ENCODE measurements at places on chromosomes 16 and 17. TPM values are rescaled to one million over a fixed set of nuclear protein-coding genes. Genes with fewer than 3 reads are reported as not detected.

POLR3K gene
- 90.6 TPM for total RNA-seq

TRIM72 gene
- 0.10 TPM for total RNA-seq

DPEP3 gene
- not detected for total RNA-seq

EFNB3 gene
- total RNA-seq, result 0.08 TPM

DNA sequence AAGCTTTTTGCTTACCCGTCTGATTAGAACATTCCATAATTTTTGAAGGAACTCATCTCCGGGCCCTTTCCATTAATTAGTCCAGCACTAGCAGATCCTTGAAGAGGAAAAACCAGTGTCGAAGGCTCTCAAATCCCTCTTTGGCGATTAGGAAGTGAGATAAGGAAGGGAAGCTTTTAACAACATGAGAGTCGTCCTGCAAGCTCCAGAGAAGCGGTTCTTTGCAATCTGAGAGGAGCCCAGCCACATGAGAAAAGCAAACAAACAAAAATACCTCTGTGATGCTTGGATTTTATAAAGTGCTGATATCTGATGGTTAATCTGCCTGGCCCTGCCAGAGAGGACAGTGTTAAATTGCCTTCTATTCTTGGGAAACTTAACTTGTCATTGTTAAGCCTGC lies 339.8 kb upstream of the SALL1 start:
- no peak for DNase-seq

GRCh38 chr16:49278944-49279725 lies 2.5 kb downstream of the CBLN1 start:
- DNase-seq, result no peak

- no peak for DNase-seq
Measured at GRCh38 chr17:12900474-12900873, 111.2 kb downstream of the ARHGAP44 start.

GRCh38 chr16:79750311-79750710 lies 149.8 kb upstream of the MAF start:
- no peak for DNase-seq

- no peak for DNase-seq
Measured at GRCh38 chr17:41329279-41329948, 13.9 kb upstream of the KRTAP17-1 start.

GRCh38 chr16:87979352-87979751 lies 28.1 kb downstream of the BANP start:
- DNase-seq, result no peak

- no peak for DNase-seq
Measured at GRCh38 chr17:76560877-76561221, 21.0 kb downstream of the PRCD start.

- no peak for DNase-seq
Measured at GRCh38 chr16:54185045-54185444, 101.5 kb downstream of the IRX3 start.

DNA sequence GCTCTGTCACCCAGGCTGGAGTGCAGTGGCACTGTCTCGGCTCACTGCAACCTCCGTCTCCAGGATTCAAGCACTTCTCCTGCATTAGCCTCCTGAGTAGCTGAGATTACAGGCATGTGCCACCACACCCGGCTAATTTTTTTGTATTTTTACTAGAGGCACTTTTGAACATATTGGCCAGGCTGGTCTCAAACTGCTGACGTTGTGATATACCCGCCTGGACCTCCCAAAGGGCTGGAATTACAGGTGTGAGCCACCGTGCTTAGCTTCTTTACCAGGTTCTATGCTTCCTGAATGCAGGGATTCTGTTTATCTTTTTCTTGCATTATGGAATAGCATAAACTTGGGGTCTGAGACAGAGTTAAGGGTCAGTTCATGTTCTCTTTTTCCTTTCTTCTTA lies 317.9 kb upstream of the RBFOX1 start:
- no peak for DNase-seq

- DNase-seq, result no peak
Measured at GRCh38 chr17:77516902-77517301, 376.1 kb downstream of the SEC14L1 start.

GRCh38 chr16:11024333-11025053 lies 80.1 kb downstream of the CLEC16A start:
- DNase-seq, result no peak

DNA sequence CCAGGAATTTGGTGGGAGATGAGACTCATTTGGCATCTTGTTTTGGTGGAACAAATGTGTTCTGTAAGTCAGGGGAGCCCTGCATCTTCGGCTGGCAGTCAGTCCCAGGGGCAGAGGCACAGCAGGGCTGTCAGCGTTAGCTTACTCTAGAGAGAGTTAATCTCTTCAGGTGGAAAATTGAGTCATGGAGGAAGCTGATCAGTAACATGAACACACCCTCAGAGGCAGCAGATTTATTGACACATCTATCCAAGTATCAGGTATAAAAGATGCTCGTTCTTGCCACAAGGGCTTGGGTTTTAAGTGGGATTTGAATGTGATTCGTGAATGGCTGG lies 55.2 kb downstream of the EPN2 start:
- no peak for DNase-seq

Measured in activated T-helper 1 cell treated with anti-CD3 and anti-CD28 coated beads, Interleukin-12 subunit alpha, Interleukin-12 subunit beta, Interleukin-2, Interleukin-4 antibody, amounts not matched to agents 30 ng/mL and 10 ng/mL and 1 ng/mL, durations not matched to agents 14 hours and 24 hours and 36 hours (primary cell).